IMR-90 (cell line): ENCODE measurements at places on chromosomes 6 and 20.

GRCh38 chr6:30061858-30062458 is 893 bp downstream of the POLR1H start:
- peak; percentile 17 for DNase-seq

GRCh38 chr20:2775139-2775538 is 25.3 kb downstream of the CPXM1 start:
- DNase-seq = no peak

DNA sequence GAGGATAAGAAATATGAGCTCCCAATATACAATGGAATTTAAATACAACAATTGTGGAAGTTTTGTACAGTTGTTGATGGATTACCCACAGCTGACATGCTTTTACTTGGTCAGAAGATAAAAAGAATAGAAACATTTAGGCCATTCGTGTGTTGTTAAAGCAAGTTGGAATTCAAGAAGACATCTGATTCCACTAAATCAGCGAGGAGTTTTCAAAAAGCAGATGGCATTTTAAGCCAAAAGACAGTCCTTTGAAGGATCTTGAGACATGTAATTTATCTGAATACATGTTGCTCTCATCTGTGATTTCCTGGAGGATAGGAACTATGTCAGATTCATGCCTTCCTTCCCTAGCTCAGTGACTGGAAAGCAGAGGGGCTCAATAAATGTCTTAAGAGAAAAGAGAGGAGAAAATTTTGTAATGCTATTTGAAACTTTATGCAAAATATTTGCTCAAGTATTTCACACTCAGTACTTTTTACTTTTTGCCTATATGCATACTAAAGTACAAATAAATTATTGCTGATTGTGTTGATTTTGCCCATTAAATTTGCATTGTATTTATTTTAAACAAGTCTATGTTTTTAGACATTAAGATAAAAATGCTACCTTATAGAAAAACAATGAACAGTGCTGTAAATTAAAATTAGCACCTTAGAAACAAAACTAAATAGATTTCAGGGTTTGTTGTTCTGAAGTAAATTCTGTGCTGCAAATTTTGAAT is 733.8 kb upstream of the FLRT3 start:
- DNase-seq = no peak

- DNase-seq = no peak
Measured at GRCh38 chr20:14634665-14635064, 297.3 kb upstream of the FLRT3 start.

- no peak for DNase-seq
Measured at GRCh38 chr6:107652526-107653182, 162.7 kb downstream of the SOBP start.

DNA sequence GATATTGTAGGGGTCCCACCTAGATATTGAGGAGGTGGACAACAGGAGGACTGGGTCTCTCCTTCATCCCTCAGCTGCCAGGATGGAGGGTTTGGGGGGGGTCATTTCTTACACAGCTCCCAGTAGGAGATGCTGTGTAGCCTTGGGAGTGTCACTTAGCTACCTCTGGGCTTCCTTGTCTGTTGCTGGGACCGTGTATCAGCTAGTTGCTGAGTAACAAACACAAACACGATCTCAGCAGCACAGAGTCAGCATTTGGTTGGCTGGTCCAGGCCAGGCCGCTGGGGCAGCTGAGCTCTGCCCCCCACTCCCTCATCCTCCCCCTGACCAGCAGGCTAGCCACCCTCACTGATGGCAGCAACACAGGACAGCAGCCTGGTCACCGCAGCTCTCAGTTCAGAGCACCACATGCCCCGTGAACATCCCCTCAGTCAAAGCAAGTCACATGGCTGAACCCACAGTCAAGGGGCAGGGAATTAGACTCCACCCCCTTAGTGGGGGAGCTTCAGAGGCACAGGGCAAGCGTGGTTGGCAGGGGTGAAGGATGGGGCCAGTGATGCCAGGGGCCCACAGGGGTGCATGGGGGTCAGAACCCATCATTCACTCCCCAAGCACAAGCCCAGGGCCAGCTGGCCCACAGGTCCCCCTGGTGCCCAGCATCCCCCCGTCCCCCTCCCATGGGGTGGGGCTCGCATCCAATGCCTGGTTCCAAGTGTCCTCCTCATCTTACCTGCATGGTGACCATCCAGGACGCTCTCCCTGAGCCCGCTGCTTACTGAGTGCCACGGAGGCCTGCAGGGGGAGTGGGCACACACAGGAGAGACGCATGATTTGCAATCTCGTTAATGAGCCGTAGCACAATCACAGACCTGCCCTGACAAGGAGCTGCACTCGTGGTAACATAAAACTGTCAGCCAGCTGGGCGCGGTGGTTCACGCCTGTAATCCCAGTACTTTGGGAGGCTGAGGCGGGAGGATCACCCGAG is 112.4 kb downstream of the TAF4 start:
- DNase-seq = no peak

DNA sequence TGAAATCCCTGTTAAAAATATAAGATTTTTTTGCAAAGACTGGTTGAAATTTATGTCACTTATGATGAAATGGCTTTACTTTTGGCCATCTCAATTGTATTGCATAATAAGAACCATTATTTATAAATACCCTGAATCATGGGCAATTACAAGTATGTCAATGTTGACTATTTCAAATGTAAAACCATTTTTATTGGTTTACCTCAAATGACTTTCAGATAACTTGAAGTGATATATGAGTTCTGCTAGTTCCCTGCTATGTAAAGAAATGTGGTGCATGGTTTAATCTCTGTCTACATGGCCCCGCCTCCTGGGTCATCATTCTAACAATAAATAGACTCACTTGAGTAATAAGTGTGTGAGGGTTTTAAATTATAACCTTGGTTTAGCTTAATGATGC is 275.6 kb upstream of the PREP start:
- DNase-seq = peak; percentile 6

- no peak for DNase-seq
Measured at GRCh38 chr6:170106906-170107525, 183.9 kb downstream of the DLL1 start.

DNA sequence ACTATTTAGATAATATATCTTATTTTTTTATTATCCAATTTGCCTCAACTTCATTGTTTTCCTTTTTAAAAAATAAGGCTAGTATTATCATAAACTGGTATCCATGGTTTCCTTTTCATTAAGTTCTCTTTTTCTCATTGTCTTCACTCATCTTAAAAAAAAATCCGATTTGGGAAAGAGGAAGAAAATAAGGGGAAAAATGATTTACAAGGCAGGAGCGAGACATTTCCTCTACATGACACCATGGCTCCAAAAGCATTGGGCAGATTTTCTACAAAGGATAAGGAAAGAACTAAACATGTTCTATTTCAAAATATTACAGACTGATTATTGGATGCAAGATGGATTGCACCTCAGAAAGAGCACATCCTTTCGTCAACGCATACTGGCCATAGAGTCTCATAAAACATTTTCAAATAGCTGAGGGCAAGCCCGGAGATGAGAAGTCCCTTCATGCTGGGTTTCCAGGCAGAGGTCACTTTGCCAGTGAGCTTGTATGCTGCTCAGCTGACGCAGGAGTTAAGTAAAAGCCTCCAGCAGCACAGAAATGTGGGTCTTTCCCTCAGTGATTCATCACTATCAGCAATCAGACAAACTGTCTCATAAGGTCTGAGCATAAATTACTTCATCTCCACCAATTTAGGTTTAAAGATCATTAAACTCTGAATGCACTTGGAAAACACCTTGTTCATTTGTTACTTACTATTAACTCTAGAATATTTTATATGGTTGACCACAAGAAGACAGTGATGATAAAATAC is 129.0 kb upstream of the TNFAIP3 start:
- peak; percentile 59 for DNase-seq

- DNase-seq = no peak
Measured at GRCh38 chr20:56163806-56164205, 84.7 kb upstream of the MC3R start.
